Right renal pelvis (tissue), 4 donors: ENCODE measurements at places on chromosomes 5 and 9. TPM values are rescaled to one million over a fixed set of nuclear protein-coding genes. Genes with fewer than 3 reads are reported as not detected.

DNA sequence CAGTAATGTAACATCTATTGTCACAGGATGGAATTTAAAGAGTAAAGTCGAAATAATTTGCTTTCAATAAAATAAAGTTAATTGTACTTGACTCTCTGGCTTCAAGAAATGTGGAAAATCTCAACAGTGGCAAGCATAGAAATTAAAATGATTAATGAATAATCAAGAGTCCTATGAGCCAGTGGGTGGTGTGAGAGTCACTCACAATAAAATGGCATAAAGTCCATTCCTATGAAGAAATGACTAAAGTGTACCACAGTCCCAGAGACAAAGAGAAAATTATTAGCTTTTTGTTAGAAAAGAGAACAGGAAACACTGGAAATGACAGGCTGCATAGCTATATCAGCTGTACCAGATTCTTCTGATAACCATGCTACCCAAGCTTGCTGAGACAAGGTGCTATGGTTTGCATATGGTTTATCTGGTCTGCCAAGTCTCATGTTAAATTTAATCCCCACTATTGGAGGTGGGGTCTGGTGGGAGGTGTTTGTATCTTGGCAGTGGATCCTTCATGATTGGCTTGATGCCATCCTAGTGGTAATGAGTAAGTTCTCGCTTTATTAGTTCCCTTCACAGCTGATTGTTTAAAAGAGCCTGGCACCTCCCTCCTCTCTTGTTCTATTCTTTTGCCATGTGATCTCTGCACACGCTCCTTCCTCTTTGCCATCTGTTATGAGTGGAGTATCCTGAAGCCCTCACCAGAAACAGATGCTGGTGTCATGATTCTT lies 647.7 kb upstream of the ITGA1 start:
- DNase-seq = no peak

HAVCR2 gene
- polyA plus RNA-seq = 11.6 TPM

MSMP gene
- polyA plus RNA-seq = not detected

DNA sequence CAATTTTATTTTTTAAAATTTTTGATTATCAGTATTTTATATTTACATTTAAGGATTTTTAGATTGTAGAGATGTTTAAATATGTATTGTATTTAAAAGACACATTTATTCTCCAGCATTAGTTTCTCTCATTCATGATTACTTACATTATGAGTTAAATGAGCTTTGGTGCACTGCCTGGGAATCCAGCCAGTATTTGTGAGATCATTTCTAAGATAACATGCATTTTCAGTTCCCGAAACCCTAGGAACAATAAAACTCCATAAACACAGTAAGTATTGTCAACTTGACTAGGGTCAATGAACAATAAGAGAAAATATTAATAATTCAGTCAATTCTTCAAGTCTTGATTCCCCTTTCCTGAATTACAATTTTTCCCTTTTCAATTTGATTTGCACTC lies 403.3 kb downstream of the PLK2 start:
- DNase-seq = no peak

DOK3 gene
- polyA plus RNA-seq = 5.1 TPM

GRCh38 chr5:32833663-32834062 lies 122.5 kb downstream of the NPR3 start:
- no peak for DNase-seq

DIPK1B gene
- polyA plus RNA-seq = 32.8 TPM

SLC4A9 gene
- polyA plus RNA-seq = 19.5 TPM

GRCh38 chr5:131952301-131952857 lies 6.9 kb upstream of the MEIKIN start:
- no peak for DNase-seq

CDX1 gene
- polyA plus RNA-seq = 0.64 TPM

- no peak for DNase-seq
These were observed 22.6 kb upstream of the HK3 start for GRCh38 chr5:176921714-176922113.

DNA sequence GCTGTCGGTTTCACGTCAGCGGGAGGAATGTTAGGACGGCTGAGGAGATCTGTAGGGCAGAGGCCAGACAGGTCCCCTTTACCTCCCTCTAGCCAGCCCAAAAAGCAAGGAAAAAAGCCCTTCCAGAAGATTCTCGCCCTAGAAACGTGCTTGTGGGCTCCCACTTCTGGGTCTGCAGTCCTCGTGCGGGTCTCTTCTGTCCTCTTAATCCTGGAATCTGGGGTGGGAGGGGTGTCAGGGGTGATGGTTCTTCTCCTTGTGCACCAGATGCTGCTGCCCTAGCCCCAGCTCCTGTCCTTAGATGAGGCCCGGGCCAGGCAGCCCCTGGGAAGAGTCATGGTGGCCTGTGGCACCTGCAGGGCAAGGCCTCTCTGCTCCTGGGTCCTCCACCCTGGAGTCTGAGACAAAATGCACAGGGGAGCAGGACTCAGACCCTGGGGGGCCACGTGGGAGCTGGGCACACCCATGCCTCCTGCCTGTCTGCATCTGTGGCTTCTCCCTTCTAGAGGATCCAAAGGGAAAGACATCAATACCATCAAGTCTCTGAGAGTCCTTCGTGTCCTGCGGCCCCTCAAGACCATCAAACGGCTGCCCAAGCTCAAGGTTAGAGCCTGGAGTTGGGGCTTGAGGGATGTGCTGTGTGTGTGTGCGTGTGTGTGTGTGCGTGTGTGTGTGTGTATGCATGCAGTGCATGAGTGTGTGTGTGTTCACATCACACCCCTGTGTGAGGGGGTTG lies 174.2 kb downstream of the CACNA1B start:
- no peak for DNase-seq

AFF4 gene
- 69.9 TPM for polyA plus RNA-seq

GRCh38 chr9:33835625-33836260 lies 18.8 kb downstream of the UBE2R2 start:
- no peak for DNase-seq

- DNase-seq = no peak
These were observed 18.4 kb upstream of the EGFL7 start for GRCh38 chr9:136644343-136644592.

DNA sequence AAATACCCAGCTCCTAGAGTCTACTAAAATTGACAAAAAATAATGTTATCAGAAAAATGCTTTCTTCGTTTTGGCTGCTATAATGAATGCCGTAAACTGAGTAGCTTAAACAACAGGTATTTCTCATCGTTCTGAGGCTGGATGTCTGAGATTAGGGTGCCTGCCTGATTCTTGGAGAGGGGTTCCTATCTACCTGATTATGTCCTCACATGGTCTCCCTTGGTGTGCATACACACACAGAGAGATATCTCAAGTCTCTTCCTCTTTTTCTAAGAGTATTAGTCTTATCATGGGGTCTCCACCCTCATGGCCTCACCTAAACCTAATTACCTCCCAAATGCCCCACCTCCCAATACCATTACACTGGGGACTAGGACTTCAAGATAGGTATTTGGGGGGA lies 40.6 kb upstream of the CSNK1G3 start:
- no peak for DNase-seq

GRCh38 chr5:129962506-129962905 lies 58.2 kb downstream of the CHSY3 start:
- no peak for DNase-seq

DNA sequence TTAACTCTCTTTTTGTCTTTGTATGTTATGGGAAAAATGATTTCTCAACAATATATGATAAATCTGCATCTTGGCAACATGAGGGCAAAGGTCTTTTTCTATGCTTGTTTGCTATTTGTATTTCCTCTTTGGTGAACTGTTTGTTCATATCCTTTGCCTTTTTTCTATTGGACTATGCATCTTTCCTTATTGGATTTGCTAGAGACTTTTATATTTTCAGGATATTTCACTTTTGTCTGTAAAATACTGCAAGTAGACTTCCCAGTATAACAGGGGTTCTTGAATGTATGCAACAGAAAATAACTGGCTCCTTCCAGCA lies 69.4 kb upstream of the SSBP2 start:
- no peak for DNase-seq

GRCh38 chr5:134738963-134739661 lies 764 bp downstream of the CAMLG start:
- no peak for DNase-seq

DNA sequence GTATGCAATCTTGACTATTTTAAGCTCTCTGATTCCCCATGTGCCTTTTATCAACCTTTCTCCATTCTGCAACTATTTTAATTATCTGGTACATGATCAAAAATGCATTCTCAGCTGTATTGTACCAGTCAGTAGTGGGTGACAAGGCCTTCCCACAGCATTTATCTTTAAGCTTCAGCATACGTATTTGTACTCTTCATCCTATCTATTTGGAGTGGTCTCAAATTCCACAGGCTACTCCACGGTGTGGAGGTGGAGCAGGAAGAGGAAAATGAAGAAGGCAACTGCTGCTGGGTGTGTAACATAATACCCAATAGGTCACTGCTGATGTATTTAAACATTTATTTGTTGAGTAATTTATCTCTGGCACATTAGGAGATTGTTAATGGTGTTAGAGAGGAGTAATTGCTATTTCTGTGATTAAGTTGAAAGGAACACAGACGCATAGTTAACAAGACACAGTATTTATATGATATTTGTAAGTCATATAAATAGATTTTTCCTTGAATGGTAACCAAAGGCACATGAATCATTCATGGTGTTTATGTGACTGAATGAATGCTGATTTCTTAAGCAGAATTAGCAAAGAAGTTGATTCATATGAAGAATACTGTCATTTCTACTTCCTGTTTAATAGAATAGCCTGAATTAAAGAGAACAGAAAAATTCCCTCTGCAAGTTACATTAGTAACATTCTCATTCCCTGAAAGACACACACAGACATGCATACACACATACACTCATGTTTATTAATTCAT lies 153.8 kb upstream of the NR3C1 start:
- DNase-seq = no peak

PCDHB12 gene
- polyA plus RNA-seq = 6.5 TPM

DNA sequence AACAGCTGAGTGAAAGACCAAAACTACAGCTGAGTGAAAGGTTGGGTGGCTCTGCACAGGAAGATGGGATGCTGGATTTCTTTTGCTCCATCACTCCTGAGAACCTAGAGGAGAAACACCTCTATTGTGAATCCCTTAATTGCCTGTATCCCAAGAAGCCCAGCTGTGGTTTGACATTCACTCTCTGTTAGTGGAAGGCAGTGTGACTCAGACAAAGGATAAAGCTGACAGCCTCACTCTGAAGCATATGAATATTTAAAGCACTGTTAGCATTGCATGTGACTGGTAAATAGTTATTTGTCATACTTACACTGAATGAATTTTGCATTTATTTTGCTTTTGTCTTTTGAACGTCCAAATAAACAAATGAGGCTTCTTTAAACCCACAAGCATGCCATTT lies 367.1 kb upstream of the RIOK2 start:
- no peak for DNase-seq

GABRA1 gene
- polyA plus RNA-seq = 0.15 TPM

- no peak for DNase-seq
These were observed 34.4 kb downstream of the FEM1C start for GRCh38 chr5:115510145-115510645.

GRCh38 chr9:115944166-115944948 lies 209.2 kb upstream of the PAPPA start:
- DNase-seq = no peak

DNA sequence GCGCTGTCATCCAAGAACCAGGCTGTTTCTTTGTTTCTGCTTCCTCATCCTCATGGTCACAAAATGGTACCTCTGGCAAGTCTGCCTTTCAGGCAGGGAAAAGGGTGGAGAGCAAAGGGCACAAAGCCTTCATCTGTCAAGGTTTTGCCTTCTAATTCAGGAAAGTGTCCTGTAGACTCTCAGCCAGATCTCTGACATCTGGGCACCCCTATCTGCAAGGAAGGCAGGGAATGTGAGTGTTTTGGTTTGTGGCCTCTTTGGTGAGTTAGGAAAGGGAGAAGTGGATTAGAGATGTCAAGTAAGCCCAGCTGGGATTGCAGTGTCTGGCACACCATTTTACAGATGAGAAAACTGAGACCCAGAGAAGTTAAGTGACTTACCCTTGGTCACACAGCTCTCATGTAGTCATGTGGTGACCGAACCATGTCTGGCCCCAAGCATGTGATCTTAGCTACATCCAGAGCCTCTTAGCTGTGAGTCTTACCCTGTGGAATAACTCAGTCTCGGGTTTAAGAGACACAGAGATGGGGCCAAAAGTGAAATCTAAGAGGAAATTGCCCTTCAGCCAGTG lies 115.6 kb upstream of the SAP30L start:
- DNase-seq = no peak

SV2C gene
- polyA plus RNA-seq = 0.11 TPM

- DNase-seq = no peak
These were observed 23.9 kb downstream of the ISOC1 start for GRCh38 chr5:129118405-129118804.

DNA sequence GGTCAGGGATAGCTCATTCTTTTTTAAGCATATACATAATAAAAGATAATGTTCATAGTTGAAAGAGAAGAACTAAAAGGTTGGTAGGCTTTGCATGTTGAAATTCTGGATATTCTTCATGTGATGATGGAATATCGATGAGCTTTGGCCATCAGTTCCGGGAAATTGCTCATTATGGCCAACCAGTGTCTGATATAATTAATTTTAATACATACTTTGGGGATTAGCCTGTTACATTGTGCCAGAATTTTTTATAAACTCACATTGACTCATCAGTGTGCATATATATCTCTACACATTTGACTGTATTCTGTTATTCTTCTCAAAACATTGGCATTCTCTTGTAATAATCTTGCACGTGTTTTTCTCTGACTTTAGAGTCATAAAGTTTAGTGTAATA lies 84.3 kb downstream of the NNT start:
- no peak for DNase-seq

- no peak for DNase-seq
These were observed 738.2 kb downstream of the SEMA5A start for GRCh38 chr5:8807636-8808035.

PPIC gene
- 41.2 TPM for polyA plus RNA-seq

DNA sequence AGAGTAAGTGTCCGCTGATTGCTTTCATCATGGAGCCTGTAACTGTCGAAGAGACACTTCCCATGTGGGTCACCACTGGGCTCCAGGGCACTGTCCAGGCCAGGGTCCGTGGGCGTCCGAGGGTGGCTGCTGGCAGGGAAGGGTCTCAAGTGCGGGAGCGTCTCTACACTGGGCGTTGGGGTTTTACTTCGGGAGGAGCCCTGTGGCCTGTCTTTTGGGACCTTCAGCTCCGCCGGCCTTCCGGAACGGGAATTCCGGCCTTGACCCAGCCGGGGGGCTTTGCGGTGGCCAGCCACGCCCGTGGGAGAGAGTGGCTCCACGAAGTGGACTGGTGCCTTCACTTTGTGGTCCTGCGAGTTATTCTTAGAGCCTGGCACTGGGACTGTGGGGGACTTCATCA lies 86.2 kb downstream of the CAMSAP1 start:
- DNase-seq = no peak

FIBCD1 gene
- 0.44 TPM for polyA plus RNA-seq

DNA sequence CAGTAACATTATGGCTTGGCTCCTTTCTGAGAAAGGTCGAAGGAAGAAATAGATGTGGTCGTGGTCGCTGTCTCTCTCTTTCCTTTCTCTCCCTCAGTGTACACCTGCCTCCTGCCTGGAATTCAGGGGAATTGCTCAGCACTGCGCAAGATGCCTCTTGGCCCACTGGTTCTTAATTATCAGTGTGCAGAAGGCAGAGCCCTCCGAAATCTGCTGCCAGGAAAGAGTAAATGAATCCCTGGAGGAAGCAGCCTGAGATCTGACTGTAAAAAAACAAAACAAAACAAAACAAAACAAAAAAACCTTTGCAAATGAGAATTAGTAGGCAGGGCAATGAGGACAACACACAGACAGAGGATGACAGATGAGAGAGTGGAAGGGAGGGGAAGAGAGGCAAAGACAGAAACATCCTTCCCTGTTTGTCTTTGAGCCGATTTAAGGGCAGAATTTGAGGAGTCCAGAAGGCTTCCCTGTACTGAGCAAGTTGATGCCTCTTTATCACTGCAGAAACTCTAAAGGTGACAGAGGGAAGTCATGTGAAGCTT lies 113.8 kb upstream of the PUM3 start:
- no peak for DNase-seq

- no peak for DNase-seq
These were observed 28.6 kb downstream of the LSM11 start for GRCh38 chr5:157772127-157772526.

EGFL7 gene
- 60.8 TPM for polyA plus RNA-seq

SELENOP gene
- polyA plus RNA-seq = 501 TPM
